ENCODE measurements at places on chromosomes 7 and 10. TPM values are rescaled to one million over a fixed set of nuclear protein-coding genes. Genes with fewer than 3 reads are reported as not detected.

DNA sequence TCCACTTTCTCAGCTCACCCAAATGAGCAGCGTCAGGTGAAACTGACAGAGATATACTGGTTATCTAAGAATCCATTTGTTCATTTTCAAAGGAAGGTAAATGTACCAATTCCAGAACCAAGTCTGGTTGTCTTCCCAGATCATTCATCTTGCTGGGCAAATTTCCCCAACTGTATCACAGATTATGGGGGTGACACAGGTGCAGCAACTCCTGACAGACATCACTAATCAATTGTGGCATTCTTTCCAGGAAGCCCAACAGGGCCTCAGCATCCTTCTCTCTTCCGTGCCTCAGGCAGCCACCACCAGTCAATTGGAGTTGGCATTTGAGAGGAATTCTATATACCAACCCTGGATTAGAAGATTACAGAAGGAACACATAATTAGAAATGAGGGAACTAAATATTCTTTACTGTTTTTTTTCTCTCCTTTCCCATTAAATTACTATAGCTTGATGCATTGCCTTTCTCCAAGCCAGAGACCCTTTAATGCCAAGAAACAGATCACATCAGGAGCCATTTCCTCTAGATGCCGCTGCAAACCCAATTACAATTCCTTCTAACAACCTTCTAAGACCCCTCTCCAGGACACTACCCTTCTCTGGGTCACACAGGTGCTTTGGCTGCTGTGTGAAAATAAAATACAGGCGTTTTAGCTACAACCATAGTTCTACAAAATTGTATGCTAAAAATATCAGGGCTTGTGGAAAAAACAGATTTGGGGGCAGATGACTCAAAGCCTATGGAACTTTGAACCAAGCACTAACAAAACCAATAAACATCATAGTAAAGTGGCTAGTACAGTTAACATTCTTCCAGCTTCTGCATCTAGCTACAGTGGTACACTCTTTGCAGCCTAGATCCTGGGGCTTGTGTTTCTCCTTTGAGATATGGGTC lies 291.6 kb downstream of the RNLS start:
- DNase-seq = no peak

DNA sequence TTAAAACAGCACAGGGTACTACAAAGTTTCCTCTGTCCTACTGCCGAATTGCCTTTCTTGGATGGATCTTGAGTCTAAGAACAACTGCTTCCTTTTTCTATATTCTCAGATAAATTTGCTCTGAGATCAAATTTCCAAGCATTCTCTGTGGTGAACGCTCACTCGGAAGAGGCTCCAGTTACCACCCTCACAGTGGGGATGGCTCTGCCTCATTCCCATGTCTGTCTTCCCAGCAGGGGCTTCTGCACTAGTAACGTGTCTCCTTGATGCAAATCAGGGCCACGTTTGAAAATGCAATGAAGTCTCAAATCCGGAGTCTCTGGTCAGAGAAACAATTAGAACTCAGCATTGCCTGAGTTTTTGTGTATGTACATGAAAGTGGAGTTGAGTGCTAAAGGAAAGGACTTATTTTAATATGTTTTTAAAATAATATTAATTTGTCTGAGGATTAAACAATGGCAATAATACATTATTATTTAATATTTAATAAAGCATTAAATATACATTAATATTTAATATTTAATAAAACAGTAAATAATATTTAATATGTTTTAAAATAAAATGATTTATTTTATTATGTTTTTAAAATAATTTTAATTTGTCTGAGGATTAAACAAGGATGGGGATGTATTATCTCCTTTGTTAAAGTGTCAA lies 61.8 kb downstream of the INHBA start:
- peak; percentile 22 for DNase-seq

GRCh38 chr10:61852261-61852660 lies 49.2 kb upstream of the ARID5B start:
- DNase-seq = no peak

- peak; percentile 35 for DNase-seq
These were observed 41.9 kb downstream of the CDK1 start for GRCh38 chr10:60820093-60820754.

DNA sequence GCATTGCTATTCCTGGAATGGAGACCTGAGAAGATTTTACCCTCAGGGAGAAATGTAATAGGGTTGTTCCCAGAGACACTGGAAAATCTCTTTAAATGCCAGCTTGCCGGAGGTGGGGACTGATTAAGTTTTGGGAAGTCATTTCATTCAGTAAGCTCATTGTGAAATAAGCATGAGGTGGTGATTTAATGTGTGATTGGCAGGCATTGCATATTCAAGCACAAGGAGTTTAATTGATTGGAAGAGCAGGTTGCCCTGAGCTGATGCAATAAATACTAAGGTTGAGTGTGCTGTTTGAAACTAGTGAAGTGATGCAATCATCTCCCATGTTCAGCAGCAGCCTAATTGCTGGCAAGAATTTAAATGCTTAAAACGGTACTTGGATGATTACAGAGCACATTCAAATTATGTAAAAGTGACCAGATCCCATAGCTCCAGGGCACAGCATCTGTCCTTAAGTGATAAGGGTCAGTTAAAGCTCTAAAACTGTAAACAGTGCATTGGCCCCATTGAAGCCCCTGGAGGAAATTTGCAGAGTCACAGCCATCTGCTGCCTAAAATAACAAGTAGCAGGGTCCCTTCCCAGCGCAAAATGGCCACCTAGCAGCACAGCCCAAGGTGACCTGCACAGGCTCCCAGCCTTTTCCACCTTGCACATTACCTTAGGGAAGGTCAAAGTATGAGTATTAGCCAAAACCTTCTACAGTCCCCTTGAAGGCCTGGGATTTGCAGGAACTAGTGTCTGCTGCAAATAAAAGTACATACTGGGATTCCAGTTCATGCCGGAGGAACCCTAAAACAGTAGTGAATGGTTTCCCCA lies 92.1 kb downstream of the CCDC71L start:
- DNase-seq = no peak

- DNase-seq = peak; percentile 78
These were observed 147.1 kb upstream of the GHITM start for GRCh38 chr10:83991986-83992753.

- no peak for DNase-seq
These were observed 201.0 kb upstream of the PTN start for GRCh38 chr7:137544453-137545058.

DNA sequence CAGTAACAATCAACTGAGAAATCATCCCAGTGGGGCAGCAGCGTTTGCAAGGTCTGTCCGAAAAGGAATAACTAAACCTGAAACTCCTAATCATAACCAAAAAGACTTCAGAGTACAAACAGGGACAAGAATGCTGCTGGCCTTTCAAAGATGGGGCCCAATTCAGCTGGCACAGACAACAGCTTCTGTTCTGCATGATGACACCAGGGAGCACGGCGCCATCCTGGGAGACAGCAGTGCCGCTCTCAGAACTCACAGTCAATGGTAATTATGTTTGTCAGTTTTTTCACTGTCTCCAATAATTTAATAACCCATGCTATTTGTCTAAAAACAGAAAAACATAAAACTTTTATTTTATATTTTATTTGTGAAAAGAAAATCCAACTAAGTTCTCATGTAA lies 90.0 kb downstream of the LARP4B start:
- DNase-seq = no peak

DNA sequence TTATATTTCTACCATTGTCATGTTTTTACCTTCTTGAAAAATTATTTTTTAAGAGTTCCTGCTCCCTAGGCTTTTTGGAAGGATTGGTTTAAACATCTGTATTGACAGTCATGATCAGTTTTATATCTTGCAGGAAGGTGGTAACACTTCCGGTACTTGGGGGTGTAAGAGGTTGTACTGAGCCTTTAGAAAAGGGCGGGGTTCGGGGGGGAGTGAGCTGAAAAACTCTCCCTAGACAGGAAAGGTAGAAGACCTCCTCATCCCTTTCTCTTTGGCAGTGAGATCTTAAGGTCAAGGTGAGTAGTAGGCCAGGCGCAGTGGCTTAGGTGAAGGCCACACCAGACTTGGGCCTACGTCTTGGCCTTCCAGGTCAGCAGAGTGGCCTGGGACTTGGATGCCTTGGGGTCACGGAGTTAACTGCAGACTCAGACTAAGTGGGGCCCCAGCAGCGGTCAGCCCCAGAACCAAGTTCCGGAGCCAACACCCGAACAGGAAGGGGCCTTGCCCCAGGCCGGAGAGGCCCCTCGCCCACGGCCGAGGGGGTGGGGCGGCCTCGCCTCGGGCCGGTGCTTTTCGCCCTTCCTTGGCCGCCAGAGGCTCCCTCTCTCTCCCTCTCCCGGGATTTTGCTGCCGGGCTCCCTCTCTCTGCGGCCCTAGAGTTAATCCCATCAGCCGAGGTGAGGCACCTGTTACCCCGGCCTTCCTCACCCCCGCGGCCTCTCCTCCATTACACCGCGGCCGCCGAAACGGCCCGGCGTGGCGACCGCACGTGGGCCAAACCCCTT lies at the start of gene PPP1R9A:
Gene PPP1R9A (plus strand): TSS at position 569 of the 785 bp plus-strand sequence. CDS start 2,520 bp downstream, outside the sequence.
- peak; percentile 84 for DNase-seq

- DNase-seq = no peak
These were observed 32.9 kb downstream of the ENTPD1 start for GRCh38 chr10:95788830-95789229.

- no peak for DNase-seq
These were observed 57.7 kb downstream of the PRTFDC1 start for GRCh38 chr10:24894728-24895127.

DNA sequence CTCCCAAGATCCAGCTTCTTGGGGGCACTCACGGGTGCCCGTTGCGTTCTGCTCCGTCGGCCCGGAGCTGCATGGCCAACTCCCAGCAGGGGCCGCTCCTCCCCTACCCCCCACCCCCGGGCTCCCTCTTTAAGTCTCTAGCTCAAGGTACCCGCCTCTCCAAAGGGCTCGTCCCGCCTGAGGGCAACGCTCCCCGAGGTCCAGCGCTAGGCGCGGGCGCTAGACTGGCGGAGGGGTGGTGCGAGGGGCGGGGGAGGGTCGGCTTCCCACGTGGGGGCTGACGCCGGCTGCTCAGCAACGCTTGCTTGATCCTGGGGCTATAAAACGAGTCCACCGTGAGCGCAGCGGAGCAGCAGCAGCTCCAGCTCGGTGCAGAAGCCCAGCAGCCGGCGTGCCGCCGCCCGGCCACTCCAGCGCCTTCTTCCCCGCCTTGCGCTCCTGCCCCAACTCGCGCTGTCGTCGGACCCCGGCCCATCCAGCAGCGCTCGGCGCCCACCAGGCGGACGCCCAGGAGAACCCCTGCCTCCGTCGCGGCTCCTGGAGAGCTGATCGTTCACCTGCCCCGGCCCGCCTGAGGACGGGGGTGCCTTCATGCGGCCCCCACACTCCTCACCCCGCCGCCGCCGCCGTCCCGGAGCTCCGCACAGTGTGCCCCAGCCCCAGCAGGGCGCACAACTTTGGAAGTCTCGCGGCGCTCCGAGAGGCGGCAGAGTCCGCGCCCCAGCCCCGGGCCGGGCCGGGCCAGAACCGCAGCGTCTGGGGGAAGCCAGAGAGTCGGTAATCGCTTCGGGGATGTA lies at the start of gene ADRA2A:
Gene ADRA2A (plus strand): TSS at position 348 of the 797 bp plus-strand sequence. CDS start 968 bp downstream, outside the sequence.
- peak; percentile 87 for DNase-seq

DNA sequence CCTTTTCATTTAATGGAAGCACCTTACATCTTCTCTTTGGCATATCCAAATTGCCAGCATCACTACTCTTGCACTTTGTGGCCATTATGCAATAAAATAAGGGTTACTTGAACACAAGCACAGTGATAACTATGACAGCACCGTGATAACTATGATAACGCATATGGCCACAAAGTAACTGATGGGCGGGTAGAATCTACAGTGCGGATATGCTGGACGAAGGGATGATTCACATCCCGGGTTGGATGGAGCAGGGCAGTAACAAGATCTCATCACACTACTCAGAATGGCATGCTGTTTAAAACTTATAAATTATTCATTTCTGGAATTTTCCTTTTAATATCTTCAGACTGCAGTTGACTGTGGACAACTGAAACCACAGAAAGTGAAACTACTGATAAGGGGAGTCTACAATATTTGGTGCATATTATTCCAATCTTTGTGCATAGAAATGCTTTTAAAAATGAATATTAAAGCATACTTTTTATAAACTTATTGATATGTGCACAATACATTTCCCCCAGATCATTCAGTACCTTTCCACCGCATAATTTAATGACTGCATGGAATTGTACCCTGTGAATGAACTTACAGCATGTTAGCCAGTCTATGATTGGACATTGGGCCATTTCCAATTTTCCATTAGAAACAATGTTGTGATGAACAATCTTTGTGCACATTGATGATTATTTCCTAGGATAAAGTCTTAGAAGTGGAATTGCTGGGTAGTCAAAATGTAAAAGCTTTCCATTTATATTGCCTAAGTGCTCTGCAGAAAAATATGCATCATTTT lies 136.4 kb downstream of the WNT2 start:
- no peak for DNase-seq

DNA sequence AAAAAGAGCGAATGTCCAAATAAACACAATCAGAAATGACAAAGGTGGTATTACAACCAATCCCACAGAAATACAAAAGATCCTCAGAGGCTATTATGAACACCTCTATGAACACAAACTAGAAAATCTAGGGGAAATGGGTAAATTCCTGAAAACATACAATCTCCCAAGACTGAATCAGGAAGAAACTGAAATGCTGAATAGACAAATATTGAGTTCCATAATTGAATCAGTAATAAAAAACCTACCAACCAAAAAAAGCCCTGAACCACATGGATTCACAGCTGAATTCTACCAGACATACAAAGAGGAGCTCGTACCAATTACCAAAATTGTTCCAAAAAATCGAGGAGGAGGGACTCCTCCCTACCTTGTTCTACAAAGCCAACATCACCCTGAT lies 56.1 kb upstream of the ZNF800 start:
- DNase-seq = no peak

LHFPL3 gene
- total RNA-seq = not detected

SPDYE2 gene
- 0.50 TPM for total RNA-seq

TMEM106B gene
- total RNA-seq = 50.2 TPM

KDM7A gene
- total RNA-seq = 14.2 TPM

WNT8B gene
- not detected for total RNA-seq

Data from kidney (tissue), 22 donors.